ENCODE measurements at places on chromosomes 16 and 17. TPM values are rescaled to one million over a fixed set of nuclear protein-coding genes. Genes with fewer than 3 reads are reported as not detected.
A peak's percentile ranks its signal among the peaks of the same experiment; 100 is the strongest.

The ARL5C gene
- not detected for total RNA-seq

The OMG gene
- total RNA-seq = not detected

The DOC2B gene
- 0.39 TPM for total RNA-seq

The STAT5A gene
- 0.19 TPM for total RNA-seq

The CRYBA1 gene
- not detected for total RNA-seq

The CTU2 gene
- total RNA-seq = 47.5 TPM

The GFAP gene
- total RNA-seq = not detected

The NPIPA8 gene
- total RNA-seq = 2.8 TPM

The UTS2R gene
- 0.52 TPM for total RNA-seq

The PRR11 gene
- 130 TPM for total RNA-seq

The PMFBP1 gene
- 1.2 TPM for total RNA-seq

The KRTAP4-3 gene
- total RNA-seq = not detected

The HBA2 gene
- total RNA-seq = 6.1 TPM

GRCh38 chr16:30350134-30350871 is 4.8 kb downstream of the CD2BP2 start:
- DNase-seq = no peak

- DNase-seq = no peak
Observed at GRCh38 chr17:76111956-76112355, 8.4 kb upstream of the EXOC7 start.

GRCh38 chr16:12202486-12202885 is 226.0 kb downstream of the SNX29 start:
- no peak for DNase-seq

DNA sequence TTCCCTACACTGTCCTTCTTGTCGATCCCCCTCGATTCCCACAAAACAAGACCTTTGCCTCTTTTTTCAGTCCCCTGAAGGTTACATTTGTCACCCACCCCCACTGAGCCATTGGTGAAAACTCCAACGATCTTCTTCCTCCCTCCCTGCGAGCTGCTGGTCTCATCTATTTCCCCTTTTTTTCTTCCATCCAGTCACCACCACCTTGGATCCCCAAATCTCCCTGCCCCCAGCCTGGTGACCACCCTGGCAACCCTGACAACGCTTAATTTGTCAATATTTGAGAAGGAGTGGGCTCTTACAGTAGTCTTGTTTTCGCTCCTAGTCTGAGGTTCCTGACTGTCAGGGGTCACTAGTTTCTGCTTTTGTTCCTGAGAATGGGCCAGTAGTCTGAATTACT is 62.9 kb downstream of the SMPD3 start:
- DNase-seq = no peak

DNA sequence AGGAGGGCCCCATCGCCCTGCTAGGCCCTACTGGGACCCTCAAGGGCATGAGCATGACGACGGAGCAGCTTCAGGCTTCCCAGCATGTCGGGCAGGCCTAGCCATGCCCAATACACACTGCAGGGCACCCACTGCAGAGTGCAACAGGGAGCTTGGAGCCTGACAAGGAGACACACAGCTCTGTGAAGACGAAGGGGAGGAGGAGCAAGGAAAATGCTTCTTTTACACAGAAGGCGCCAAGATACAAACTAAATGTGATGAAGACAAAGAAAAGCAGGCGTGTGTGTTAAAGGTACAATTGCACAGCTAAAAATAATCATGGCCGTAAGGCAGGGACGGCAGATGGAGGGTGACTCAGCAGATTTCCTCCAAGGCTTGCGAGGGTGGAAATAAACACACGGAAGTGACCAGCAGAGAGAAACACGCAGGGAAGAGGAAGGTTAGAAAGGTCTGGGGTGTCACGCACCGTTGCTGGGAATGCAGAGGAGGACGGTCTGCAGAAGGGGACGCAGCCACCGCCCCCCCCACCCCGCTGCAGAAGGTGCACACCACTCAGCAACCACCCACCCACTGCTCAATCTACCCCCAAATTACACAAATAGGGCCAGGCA is 108.5 kb downstream of the ZNF778 start:
- peak; percentile 54 for DNase-seq

DNA sequence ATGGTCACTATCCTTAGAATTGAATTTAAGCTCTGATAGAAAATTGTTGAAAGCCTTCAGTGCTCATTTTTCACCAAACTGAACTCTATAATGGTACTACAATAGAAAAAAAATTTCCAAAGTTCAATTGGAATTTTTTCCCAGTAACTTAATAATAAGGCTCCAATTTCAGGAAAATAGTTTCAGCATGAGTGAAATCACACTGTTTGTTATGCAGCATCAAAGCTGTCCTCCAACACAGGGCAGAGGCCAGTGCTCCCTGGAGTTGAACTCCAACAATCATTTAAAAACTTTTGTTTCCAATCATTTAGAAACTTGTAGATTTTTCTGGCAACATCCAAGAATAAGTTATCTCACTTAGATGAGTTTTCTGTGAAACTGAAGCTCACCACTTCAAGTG is 103.1 kb upstream of the HSBP1 start:
- DNase-seq = no peak

DNA sequence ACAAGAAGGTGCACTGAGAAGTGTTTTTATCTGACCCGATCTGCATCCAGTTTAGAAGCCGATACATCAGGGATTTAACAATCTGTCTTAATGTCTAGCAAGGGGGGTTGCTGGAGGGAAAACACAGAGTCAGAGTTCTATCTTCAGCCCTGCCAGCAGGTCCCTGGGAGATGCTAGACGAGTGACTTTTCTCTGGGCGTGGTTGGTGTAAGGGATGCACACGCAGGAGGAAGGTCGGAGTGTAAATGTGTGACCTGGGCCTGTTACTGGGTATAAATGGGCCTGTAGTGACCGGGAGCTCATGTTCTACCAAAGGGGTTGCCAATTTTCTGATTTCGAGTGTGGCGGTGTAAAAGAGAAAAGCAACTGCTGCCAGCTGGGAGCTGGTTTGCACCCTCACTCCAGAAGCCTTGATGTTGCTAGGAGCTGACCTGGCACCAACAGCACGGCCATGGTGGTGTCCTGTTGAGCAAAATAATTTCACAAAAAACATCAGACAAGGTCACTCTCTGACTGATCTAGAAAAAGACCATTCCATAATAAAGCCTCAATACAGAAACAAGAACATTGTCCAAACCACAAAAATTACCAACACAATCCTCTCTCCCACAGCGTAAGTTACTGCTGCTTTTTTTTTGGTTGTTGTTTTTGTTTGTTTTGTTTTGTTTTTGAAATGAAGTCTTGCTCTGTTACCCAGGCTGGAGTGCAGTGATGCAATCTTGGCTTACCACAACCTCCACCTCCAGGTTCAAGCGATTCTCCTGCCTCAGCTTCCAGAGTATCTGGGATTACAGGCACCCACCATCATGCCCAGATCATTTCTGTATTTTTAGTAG is 1.3 kb upstream of the KCTD13 start:
- DNase-seq = no peak

- DNase-seq = no peak
Observed at GRCh38 chr17:36980280-36980761, 31.6 kb downstream of the AATF start.

DNA sequence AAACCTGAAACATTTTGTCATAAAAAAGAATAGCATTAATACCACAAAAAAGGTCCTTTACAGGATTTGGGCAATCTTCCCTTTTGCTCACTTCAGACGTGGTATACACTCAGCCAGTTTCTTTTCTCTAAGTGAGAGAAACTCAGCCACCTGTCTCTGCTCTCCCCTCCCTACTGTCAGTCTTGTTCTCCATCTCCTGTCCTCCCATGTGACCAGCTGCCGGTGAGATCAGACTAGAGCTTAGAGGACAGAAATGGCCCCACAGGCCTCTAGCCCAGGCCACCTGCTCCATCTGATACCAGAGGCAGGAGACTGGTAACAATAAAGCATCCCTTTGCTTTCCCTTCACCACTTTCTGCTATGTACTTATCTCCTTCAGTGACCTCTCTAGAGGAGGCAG is 34.9 kb downstream of the CMC2 start:
- no peak for DNase-seq

GRCh38 chr16:1614456-1615102 is 2.4 kb downstream of the CRAMP1 start:
- DNase-seq = peak; percentile 30

GRCh38 chr16:86996081-86996480 is 321.1 kb downstream of the C16orf95 start:
- no peak for DNase-seq

DNA sequence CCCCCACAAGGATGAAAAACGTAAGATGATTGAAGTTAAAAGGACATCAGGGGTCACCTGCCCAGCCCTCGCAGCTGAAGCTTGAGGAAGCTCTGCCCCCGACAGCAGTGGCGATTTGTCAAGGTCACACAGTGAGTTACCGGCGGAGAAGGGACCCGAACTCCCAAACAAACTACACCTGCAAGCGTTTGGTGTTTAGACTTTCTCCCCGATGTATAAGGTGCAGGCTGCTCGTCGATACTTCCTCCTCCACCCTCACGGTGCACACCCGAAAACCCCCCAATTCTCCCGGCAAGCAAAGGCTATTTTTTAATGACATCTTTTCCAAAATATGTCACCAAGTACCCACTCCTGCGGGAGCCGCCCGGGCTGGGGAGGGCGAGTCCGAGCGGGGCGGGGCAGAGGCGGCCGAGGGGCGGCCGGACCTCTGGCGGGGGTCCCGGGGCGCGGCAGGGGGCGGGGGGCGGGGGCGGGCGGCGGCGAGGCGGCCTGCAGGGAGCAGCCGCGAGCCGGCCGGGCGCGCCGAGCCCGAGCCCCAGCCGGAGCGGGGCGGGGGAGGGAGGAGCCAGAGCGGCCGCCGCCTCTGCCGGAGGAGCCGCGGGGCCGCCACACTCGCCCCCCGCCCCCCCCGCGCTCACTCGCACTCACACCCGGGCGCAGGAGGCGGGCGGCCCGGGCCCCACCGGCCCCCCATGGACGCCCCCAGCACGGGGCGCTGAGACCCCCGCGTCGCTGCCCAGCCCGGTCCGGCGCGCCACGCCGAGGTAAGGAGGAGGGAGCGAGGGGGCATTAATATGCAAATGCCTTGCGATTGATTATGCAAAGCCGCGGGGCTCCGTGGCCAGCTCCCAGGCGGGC is at the start of gene THRA:
Gene THRA (plus strand): TSS at position 637 of the 858 bp plus-strand sequence. CDS start 11,524 bp downstream, outside the sequence.
- DNase-seq = peak; percentile 51

GRCh38 chr17:40980596-40980995 is 3.5 kb downstream of the KRT40 start:
- DNase-seq = no peak

DNA sequence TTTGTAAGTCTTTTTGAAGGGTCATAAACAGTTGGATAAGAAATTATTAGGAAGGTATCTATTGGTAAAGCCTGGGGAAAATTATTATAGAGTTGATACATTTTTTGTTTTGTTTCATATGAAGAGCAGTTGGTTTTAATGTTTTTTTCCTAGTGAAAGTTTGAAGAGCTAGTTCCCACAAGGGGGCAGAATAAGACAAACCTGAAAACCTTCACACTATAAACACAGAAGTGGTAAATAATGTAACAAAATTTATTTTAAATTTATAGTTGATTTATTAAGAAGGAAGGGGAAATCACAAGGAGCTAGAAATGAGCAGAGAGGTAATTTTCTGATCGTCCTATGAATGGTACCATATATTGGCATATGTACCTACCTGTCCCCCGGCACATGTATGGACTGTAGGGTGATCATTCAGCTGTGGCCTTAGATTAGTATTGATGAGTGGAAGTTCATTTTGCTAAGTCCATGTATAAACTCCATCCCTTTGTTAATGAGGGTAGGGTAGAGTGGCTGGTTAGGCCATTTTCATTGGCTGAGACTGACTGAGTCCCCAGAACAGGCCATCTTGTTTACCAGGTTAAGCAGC is 116.3 kb downstream of the TANC2 start:
- peak; percentile 27 for DNase-seq

DNA sequence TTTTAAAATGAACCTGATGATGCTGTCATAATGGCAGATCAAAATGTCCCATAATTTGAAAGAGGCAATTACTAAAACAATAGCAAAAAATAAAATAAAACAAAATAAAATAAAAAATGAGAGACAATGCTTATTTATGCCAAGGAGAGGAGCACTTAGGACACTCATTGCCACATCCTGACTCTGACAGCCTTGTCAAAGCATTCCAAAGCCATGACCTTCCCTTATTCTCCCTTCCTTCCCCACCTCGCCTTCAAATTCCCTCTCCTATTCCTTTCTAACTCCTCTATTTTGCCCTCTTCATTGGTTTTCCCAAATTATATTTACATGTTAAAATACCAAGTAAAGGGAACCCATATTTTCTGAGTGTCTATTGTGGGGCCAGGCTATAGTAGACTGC is 220.0 kb downstream of the CDH13 start:
- DNase-seq = no peak

- DNase-seq = no peak
Observed at GRCh38 chr16:11627822-11628457, 40.3 kb upstream of the SNN start.

- peak; percentile 32 for DNase-seq
Observed at GRCh38 chr17:36608794-36609497, 7.6 kb downstream of the MRM1 start.

GRCh38 chr17:6231886-6232731 is 161.9 kb downstream of the WSCD1 start:
- peak; percentile 29 for DNase-seq

DNA sequence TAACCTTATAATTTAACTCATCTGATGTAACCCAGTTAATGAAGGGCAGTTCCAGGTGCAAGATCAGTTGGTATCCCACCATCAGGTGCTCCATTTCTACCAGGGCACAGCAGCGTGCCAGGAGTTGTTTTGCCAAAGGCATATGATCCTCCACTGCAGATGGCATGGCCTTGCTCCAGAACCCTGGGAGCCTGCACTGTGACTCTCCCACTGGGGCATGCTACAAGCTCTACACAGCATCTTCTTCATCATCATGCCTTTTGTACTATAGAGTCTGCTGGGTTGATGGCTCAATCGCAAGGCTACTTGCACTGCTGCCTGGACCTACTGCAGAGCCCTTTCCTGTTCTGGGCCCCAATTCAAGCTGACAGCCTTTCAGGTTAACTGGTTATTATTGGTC is 11.3 kb upstream of the MAPT start:
- no peak for DNase-seq

GRCh38 chr17:11122908-11123307 is 118.1 kb upstream of the SHISA6 start:
- no peak for DNase-seq

DNA sequence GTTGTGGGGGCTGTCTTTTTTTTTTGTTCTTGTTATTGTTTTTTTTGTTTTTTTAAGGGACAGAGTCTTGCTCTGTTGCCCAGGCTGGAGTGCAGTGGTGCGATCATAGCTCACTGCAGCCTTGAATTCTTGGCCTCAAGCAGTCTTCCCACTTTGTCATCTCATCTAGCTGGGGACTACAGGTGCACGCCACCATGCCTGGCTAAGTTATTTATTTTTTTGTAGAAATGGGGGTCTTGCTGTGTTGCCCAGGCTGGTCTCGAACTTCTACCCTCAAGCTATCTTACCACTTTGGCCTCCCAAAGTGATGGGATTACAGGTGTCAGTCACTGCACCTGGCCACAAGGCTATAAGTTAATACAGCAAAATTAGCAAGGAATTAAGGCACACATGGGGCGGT is 101.7 kb downstream of the ABCC1 start:
- DNase-seq = no peak

GRCh38 chr16:84680843-84681629 is 18.8 kb upstream of the USP10 start:
- DNase-seq = no peak
